Stimulated activated CD4-positive, alpha-beta T cell treated with anti-CD3 and anti-CD28 coated beads, Interleukin-15, amount 100 ng/mL, for 24 hours (primary cell): ENCODE measurements at places on chromosomes 16 and 17.

DNA sequence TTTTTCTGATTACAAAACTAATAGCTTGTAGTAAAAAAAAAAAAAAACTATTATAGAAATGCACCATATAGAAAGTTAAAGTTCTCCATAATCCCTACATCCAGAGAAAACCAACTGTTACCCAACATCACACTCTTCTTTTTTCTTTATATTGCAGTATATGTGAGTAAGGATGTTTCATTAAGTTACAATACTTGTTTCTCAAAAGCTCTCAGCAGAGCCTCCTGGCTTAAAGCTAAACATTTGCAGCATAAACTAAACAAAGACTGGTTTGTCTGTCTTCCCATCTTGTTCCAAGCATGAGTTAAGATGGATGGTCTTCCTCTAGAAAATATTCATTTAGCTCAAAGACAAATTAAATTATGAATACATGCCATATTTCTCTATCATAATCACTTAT, 25.2 kb downstream of the GRB2 start:
- DNase-seq, result no peak

DNA sequence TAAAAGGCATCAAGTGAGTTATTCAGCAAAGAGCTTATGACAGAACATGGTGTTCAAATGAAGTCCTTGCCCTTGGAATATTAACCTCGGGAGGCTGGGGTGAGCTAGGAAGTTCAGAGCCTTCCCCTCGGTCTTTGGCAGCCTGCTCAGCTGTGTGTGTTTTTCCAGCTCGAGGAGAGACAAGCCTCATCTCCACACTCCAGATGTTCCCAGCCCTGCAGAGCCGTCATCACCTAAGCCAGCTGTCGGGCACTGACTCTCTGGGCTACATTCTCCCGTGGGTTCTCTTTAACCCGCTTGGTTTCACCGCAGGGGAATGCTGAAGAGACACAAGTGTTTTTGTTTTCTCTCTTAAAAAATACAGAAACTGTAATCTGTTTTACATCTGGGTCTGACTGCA, 47.1 kb downstream of the IRX3 start:
- DNase-seq, result no peak

- peak; percentile 49 for DNase-seq
These were observed 24.8 kb downstream of the MAP1LC3B start for GRCh38 chr16:87416826-87417527.

DNA sequence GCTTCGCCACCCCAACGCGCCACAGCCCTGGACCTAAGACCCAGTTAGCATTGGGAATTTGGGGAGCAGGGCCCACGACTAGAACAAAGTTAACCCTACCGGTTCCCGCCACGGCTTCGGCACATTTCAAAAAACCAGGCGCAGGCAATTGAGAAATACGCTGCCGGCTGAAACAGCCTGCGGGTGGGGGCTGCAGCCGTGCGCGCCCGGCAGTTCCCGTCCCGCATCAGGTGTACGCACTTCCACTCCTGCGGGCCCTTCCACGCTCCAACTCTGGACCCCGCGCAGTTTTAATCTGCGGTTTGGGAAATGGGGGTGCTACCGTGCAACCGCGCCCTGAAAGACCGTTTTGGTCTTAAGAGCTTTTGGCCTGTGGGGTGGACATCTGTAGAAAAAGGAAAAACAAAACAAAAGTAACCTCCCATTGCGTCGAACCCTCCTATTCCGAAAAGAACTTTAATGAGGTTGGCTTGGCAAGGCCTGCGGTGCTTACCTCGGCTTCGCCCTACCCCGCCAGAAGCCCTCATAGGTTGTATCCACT, 7.1 kb downstream of the IRX5 start:
- DNase-seq, result no peak

DNA sequence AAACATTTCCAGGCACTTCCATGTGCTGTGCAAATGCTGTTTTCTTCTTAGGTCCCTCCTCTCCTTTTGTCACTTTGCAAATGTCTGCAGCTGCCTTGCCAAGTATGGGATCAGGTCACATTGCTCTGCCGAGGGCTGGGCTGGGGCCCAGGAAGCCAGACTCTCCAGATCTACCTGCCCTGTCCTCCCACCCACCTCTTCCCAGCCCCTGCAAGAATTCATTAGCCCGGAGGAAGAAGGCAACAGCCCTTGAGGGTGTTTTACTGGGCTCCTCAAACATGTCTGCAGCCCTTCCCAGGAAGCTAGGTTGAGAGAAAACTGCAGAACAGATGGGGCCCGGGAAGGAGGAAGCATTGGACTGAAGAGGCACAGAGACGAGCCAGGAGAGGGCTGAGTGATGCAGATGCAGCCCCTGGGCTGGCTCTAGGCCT, 47.1 kb downstream of the WSB1 start:
- no peak for DNase-seq
